ENCODE measurements at places on chromosomes 5 and 9. TPM values are rescaled to one million over a fixed set of nuclear protein-coding genes. Genes with fewer than 3 reads are reported as not detected.

The MCTP1 gene
- total RNA-seq: 255 TPM

The SERF1B gene
- total RNA-seq: 29.3 TPM

The CACFD1 gene
- total RNA-seq: 21.4 TPM

The BSPRY gene
- total RNA-seq: not detected

The CD72 gene
- not detected for total RNA-seq

The PCDH12 gene
- 60.9 TPM for total RNA-seq

The TMC1 gene
- 0.74 TPM for total RNA-seq

The GARIN3 gene
- not detected for total RNA-seq

The MLANA gene
- total RNA-seq: not detected

The SLC36A3 gene
- total RNA-seq: not detected

The SPRY4 gene
- 5.5 TPM for total RNA-seq

The FIBCD1 gene
- 0.05 TPM for total RNA-seq

The OR2Y1 gene
- not detected for total RNA-seq

The IFNE gene
- 0.05 TPM for total RNA-seq

The LMNB1 gene
- total RNA-seq: 43.1 TPM

The CFAP90 gene
- not detected for total RNA-seq

The CACNA1B gene
- 0.09 TPM for total RNA-seq

The SLC6A19 gene
- not detected for total RNA-seq

The UBE2R2 gene
- total RNA-seq: 20.6 TPM

The ZNF883 gene
- total RNA-seq: 0.60 TPM

The ANKRD31 gene
- 0.05 TPM for total RNA-seq

The SPINK5 gene
- total RNA-seq: 0.85 TPM

The CTNND2 gene
- total RNA-seq: not detected

The TMEM174 gene
- total RNA-seq: not detected

The SLC36A2 gene
- total RNA-seq: not detected

The GRIN1 gene
- total RNA-seq: 0.05 TPM

The SPATA31A3 gene
- not detected for total RNA-seq

The SLC4A9 gene
- total RNA-seq: not detected

The MARCHF11 gene
- not detected for total RNA-seq

The NR5A1 gene
- not detected for total RNA-seq

The FOXI1 gene
- not detected for total RNA-seq
